Activated CD4-positive, alpha-beta T cell treated with anti-CD3 and anti-CD28 coated beads, Interleukin-2, amount 50 U/mL, for 24 hours (primary cell): ENCODE measurements at places on chromosomes 1 and 21.
A peak's percentile ranks its signal among the peaks of the same experiment; 100 is the strongest.

DNA sequence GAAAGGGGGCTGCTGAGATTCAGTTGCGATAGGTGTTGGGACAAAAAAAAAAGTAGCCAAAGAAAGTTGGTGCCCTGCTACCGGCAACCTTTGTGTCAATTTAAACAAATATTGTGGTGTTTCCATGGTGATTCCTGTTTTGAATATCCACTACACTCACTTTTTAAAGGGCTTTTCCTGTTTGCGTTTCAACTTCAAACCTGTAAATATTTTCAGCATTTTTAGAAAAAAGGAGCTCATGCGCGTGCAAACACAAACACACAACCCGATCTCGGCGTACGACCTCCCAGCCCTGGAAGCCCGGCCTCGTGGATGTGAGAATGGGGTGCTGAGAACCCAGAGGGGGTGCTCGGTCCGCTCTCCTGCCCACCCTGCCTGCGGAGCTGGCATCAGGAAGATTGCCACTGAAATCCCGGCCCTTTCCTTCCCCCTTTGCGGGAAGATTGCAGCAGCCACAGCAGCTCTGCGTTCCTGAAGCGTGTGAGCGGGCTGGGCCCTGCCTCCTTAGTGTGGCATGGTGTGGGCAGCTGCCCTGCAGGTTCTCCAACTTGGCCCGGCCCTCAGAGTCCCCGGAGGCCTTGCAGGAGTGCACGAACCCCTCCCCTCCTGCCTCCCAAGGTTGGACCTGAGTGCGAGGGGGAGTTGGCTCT, 34.8 kb downstream of the CASZ1 start:
- no peak for DNase-seq

GRCh38 chr1:20847611-20848080, 60.5 kb upstream of the HP1BP3 start:
- no peak for DNase-seq

- DNase-seq = no peak
These were observed 753.2 kb upstream of the B3GALT2 start for GRCh38 chr1:193939585-193939984.

GRCh38 chr1:202283379-202283844, 58.3 kb downstream of the UBE2T start:
- DNase-seq = no peak

- DNase-seq = no peak
These were observed 29.1 kb downstream of the OPRD1 start for GRCh38 chr1:28840928-28841544.

DNA sequence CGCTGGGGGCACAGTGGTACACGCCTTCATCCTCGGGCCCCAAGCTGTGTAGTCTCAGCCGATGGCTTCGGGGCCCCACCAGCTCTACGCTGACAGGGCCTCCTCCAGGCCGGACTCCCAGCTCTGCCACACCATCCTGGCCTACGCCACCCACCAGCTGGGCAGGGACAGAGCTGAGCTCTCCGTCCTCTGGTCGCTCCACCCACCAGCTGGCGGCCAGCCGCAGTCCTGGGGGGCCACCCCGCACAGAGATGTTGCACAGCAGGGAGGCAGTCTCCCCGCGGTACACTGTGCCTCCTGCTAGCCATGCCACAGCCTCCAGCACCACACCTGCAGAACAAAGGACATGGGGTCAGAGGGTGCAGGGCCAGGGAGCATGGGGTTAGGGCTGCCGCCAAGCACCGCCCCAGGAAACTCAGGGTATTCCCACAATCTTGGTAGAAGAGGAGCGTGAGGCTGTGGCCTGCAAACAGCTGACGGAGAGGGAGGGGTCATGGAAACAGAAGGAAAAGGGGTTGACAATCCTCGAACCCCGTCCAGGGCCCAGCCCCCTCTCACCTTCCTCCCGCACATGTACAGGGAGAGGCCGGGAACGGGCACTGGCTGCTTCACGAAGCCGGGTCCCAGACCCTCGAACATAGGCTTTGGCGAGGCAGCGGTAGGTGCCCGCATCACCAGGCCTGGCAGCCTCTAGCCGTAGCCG, 5.9 kb downstream of the IGSF8 start:
- no peak for DNase-seq

DNA sequence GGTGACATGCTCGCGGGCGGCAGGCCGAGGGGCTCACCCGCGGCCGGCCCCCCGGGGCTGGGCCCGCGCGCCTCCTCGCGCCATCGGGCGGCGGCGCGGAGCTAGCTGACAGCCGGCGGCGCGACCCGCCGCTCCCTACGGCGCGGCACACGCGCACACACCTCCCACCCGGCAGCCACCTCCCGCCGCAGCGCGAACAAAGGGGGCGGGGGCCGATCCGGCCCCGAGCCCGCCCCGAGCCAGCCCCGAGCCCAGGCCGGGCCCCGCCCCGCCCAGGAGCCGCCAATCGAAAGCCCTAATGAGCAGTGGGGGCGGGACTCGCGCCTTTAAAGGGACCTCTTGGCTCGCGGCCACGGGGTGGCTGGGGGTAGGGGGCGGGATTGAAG, at the start of gene KIF21B:
TSS of gene KIF21B (minus strand) at position 198 of the 386 bp plus-strand sequence. CDS start 331 bp downstream, outside the sequence.
- peak; percentile 79 for DNase-seq

GRCh38 chr1:172810480-172811175, 151.7 kb downstream of the FASLG start:
- no peak for DNase-seq

GRCh38 chr1:228117335-228117734, 8.2 kb upstream of the MRPL55 start:
- DNase-seq = no peak

GRCh38 chr1:27218736-27219135, 15.7 kb upstream of the WDTC1 start:
- no peak for DNase-seq

DNA sequence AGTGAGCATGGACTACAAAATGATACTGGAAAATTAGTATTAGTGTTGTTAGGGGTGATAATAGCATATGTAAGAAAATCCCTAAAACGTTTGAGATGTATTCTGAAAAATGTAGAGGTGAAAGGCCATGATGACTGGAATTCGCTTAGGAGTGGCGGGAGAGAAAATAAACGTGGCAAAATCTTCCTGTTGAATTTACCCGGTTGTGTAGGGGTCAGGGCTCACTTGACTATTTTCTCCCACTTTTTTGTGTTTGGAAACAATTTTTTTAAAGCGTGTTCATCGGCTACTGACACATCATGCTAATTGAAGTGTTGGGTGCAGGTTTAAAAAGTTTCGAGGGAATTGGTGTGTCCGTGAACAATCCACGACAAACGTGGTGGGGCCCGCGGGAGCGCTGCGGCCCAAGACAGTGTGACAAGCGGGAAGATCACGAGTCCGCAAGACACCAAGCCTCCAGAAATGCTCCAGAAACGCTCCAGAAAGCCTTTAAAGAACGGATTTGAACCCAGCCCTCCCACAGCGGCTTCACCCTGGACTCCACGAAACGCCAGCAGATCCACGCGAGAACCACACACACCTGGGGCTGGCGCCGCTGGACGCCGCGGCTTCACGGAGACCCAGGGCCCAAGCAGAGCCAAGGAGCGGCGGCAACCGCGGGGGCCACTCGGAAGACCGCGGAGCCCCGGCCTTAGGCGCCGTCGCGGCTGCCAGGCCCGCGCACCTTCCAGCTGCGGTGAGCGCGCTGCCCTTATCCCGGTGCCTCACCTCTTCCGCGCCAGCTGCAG, 573 bp downstream of the PSMG1 start:
- DNase-seq = no peak

DNA sequence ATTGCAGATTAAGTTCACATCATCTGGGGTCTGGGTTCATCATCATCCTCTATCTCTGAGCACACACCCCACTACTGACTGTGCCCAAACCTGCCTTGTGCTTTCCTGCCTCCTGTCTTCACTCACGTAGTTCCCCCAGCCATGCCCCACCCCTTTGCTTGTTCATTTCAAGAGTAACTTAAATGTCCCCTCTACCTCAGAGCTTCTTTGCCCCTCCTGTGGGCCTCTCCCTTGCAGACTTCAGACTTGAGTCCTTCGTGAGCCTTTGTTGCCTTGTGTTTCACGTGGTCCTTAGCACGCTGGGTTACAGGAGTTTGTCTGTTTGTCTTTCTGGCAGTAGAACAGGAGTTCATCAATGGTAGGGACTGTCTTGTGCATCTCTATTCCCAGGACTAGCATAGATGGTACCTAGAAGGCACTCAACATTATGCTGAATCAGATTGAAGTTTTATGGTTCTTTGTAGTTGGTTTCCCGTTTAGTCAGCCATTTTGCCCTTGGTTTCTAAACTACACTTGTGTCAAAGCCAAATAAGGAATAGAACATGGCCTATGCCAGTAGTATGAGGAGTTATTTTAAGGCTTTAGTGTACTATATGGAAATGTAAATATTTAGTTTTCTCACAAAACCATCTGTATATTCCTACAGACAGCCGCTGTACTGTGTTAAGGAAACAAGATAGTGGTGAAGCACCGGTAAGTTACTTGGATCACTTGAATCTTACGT, 86.2 kb downstream of the TTC3 start:
- DNase-seq = no peak
